ENCODE measurements at places on chromosomes 1 and 21.

- no peak for DNase-seq
Measured at GRCh38 chr1:93824834-93825233, 54.2 kb downstream of the DNTTIP2 start.

- no peak for DNase-seq
Measured at GRCh38 chr1:48215222-48215621, 7.3 kb upstream of the SLC5A9 start.

GRCh38 chr1:205480349-205480985 is 24.0 kb upstream of the CDK18 start:
- DNase-seq, result no peak

GRCh38 chr21:29499734-29500343 is 201.1 kb downstream of the BACH1 start:
- no peak for DNase-seq

DNA sequence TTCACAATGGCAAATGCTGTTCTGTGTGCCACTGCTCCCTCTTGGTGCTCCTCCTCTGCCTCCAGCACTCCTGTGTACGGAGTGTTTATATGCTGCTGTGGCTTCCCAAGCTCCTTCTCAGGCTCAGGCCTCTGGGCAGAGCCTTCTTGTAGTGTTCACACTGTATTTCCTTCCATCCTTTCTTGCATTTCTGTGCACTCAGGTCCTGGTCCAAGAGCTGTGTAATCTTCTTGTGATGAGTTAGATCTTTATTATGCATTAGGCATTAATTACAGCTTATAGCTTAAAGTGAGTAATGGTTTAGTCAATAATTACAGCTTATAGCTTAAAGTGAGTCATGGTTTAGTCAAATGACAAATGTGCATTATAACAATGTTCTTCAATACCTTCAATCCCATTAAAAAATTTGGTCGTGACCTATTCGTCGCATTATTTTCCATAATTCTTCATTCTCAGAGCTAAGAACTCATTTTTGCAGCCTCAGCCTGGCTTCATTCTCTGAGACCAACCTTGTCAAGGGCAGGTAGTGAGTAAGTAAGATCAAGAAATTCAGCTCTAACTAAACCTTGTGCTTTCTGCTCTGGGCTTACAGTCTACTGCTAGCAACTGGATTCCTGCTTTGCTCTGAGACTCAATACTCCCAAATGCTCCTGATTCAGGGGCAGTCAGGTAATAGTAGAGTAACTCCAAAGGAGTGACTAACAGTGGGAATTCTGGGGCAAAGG is 154.5 kb upstream of the SPAG17 start:
- DNase-seq, result no peak

Measured in NCI-H2081 treated with DMSO at 0.1 percent for 48 hours (cell line).